ENCODE measurements at places on chromosomes 2 and 18.
A peak's percentile ranks its signal among the peaks of the same experiment; 100 is the strongest.

- peak; percentile 4 for DNase-seq
Measured at GRCh38 chr18:32156855-32157254, 33.0 kb upstream of the MEP1B start.

DNA sequence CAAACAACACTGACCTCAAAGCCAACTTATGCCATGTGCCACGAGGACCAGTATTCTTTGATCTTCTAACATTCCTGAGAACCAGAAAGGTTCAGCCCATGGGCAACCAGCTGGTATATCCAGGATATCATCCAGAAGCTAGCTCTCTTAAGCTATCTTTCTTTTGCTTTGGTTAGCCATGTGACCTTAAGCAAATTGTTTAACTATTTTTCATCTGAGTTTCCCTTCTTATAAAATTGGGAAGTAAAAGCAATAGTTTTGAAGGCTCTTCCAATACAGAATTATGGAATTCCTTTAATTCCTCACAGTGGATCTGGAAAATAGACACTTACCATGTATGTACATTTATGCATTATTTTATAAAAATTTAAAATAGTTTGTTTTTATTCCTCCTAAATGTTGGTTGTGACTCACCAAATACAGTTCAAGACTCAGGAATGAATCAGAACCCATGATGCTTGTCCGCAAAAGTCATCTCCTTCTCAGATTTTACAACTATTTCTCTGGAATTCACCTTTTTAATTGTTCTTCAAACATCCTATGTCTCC, 435.7 kb downstream of the ZEB2 start:
- DNase-seq: no peak

DNA sequence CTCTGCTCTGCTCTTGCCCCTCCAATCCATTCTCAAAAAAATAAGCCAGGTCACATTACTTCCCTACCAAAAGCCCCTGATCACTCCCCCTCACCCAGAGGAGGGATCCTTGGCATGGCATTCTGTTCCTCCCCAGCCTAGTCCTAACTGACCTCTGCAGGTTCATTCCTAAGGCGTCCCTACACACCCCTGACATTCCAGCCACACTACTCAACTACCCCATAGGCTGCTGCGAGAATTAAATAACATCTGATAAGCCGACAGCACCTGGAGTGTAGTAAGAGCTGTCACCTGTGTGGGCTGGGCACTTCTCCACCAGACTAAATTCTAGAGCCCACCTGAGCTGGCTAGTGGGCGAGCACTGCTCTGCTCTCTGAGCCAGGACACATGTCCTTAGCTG, 44.7 kb upstream of the SLC1A4 start:
- no peak for DNase-seq

- DNase-seq: no peak
Measured at GRCh38 chr2:162063281-162063680, 10.7 kb downstream of the DPP4 start.

GRCh38 chr2:110639972-110640371, 37.9 kb downstream of the BUB1 start:
- no peak for DNase-seq

DNA sequence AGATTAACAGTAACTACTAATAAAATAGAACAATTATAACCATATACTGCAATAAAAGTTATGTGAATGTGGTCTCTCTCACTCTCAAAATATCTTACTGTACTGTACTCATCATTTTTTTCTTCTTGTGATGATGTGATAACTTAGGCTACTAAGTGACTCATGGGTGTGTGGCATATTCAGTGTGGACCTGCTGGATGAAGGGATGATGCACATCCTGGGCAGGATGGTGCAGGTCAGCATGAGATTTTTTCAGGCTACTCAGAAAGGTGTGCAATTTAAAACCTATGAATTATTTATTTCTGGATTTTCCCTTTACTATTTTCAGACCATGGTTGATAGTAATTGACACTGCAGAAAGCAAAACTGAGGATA, 90.7 kb downstream of the NCKAP5 start:
- no peak for DNase-seq

GRCh38 chr2:176398243-176399073, 129.2 kb downstream of the MTX2 start:
- no peak for DNase-seq

DNA sequence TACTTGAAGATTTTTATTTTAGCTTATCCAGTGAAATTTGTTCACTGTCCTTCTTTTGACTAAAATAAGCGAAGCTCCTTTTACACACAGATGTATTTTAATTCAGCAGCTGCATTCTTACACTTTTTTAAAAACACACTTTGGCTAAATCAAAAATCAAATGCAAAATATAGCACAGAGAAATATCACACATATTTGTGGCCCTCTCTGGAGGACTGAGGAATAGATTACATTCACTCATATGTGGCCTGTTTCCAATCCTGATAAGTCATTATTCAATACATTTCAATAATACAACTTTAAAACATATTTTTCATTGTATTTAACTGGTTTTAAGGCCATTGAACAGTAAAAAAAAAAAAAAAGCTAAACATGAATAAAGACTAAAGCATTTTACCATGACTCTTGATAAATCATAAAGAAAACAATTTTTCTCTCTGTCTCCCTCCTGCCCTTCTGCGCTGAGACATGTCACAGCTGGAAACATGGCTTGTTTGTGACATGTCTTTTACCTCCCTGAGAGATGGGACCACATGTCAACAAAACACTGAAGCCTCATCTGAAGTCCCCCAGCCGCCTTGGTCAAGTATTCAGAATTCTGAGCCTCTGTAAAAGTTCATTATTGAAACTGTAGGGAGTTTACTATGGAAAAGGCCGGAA, 221.0 kb downstream of the ZNF407 start:
- DNase-seq: no peak

DNA sequence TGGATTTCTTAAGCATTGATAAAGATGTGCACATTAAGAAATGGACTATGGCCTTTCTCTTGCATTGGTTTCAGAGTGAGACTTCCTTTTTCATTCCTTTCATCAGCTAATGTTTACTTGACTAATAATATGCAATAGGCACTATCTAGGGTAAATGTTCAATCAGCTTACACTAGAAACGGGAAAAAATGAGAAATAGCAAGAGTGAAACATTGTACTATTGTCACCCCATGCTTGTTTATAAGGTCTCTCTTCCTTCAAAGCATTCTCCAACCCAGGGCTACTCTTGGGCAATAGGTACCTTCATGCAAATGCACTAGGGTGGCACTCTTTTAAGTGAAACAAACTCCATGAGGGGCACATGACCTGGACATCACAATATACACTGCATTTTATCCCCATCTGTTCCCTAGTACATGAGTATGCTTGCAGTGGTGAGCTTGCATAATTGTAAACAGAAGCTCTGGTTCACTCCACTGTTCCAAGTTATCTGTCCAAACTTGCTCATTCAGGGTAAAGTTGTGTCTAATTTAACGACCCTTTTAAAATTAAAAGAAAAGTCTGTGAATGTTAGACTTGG, 402.3 kb downstream of the ERBB4 start:
- DNase-seq: no peak

DNA sequence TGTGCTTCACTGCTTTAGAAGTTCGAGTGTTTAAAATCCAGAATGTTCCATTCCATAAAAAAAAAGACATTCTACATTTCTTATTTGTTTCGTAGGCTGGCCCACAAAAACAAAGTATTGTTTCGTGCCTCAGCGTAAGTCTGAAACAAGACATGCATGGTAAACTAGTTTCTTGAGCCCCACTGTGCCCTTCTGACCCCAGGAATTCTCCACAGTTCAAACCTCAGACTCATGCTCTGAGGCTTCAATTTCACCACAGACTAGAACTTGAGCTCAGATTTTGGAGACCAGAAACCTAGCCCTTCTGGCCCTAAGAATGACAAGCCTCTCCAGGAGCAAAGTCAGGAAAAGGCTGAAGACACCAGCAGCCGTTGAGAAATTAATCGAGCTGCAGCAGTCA, 151.5 kb downstream of the SLC8A1 start:
- DNase-seq: no peak

DNA sequence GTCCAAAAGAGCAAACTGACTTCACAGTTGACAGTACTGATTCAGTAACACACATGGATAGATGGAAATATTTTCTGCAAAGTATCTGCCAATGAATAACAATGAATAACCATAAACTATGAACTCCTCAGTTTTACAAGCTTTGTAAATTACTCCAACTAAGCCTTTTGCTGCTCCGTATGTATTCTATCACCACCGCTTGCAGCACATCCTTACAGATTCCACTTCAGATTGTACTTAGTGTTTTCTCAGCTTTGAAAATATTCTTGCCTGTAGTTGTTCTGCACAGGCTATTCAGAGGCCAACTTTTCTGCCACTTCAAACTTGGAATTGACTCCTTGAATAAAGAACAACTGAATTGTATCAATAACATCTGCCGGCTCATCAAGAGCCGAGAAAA, 36.2 kb downstream of the TLK1 start:
- no peak for DNase-seq

GRCh38 chr18:35406666-35407065, 29.5 kb upstream of the ZNF396 start:
- DNase-seq: no peak

- no peak for DNase-seq
Measured at GRCh38 chr2:66696374-66696773, 261.4 kb downstream of the MEIS1 start.

GRCh38 chr2:166700079-166700478, 188.2 kb upstream of the XIRP2 start:
- no peak for DNase-seq

DNA sequence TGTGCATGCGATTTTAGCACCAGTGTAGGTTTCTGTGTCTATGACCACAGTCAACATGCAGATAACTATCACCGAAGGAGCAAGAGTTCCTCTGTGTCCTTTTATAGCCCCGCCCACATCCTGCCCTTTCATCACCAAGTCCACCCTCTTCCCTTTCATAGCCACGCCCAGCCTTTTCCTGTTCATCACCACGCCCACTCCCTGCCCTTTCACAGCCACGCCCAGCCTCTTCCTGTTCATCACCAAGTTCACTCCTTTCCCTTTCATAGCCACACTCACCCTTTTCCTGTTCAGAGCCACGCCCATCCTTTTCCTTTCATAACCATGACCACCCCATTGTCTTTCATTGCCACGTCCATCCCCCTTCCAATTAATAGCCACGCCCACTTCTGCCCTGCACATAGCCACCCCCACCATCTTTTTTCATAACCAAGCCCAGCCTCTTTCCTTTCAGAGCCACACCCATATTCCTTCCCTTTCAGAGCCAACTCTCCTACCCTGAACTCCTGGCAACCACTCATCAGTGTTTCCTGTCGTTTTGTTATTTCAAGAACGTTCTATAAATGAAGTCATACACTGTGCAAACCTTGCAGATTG, 273.9 kb downstream of the MYT1L start:
- DNase-seq: peak; percentile 85

DNA sequence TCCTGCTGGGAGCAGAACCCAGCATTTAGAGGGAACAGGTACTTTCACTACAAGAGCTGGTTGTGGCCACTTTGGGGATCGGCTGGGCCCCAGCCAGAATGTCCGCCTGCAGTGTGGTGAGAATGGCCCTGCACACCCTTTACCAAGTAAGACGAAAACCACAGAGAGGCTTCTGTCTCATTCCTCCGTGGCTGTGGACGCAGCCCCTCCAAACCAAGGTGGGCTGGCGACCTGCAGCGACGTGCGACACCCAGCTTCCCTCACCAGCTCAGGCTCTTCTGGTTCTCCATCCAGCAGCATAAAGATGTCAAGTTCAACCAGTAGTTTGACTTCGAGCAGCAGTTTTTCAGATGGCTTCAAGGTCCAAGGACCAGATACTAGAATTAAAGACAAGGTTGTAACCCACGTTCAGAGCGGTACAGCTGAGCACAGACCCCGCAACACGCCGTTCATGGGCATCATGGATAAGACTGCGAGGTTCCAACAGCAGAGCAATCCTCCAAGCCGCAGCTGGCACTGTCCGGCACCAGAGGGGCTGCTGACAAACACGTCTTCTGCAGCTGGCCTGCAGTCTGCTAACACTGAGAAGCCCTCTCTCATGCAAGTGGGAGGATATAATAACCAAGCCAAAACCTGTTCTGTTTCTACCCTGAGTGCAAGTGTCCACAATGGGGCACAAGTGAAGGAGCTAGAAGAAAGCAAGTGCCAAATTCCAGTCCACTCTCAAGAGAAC, 56.2 kb downstream of the WDSUB1 start:
- no peak for DNase-seq

- DNase-seq: no peak
Measured at GRCh38 chr2:563512-563911, 113.7 kb downstream of the TMEM18 start.

DNA sequence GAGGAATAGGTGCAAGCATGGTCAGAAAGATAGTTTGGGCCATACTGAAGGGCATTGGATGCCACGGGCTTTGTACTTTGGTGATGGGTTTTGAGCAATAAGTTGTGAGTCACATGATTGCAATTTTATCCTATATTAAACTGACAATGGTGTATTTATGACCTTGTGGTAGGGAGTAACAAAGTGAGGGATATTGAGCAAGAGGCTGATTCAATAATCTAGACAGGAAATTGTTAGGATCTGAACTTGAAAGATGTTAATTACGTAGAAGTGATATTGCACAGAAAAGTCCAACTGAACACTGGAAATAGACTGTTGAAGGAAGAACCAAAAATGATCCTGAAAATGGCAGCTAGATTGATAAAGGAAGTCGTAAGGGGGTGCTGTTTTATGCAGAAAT, 46.6 kb upstream of the TCF4 start:
- no peak for DNase-seq

DNA sequence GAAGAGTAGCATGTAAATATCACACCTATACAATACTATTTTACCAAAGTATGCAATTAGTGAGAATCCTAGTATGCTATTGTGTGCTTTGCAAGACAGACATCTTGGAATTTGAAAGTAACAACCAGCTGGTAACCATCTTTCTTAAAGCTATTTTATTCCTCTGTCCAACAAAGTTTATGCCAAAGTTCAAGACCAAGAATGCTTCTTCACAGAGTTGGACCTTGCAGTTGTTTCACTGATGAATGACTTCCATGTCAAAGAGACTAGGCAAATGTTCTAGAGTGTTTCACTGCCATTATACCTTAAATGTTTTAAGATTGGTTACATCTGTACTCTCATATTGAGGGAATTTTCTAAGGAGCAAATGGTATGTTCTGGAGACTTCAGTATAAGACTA, 215.2 kb upstream of the CRIM1 start:
- DNase-seq: no peak

GRCh38 chr18:4004183-4004829, 450.8 kb downstream of the DLGAP1 start:
- no peak for DNase-seq

All from inflammatory macrophage (primary cell).